ENCODE measurements at places on chromosomes 16 and 17.

GRCh38 chr17:65261682-65262636 lies 124.8 kb downstream of the RGS9 start:
- peaks cover 6% of the 10 kb centered on the region for H3K36me3 ChIP-seq
- peaks cover 16% of the 10 kb centered on the region for H3K4me1 ChIP-seq
- no peaks in the 10 kb centered on the region for H3K27me3 ChIP-seq
- no peak for DNase-seq

GRCh38 chr16:1909561-1910231 lies 8.5 kb downstream of the HS3ST6 start:
- no peak for DNase-seq
- no peaks in the 10 kb centered on the region for H3K36me3 ChIP-seq
- no peak overlapping the region for H3K4me3 ChIP-seq
- H3K27me3 ChIP-seq: peaks cover 31% of the 10 kb centered on the region

GRCh38 chr16:49725651-49726050 lies 130.3 kb downstream of the ZNF423 start:
- no peak overlapping the region for H3K4me3 ChIP-seq
- H3K4me1 ChIP-seq: peaks cover 47% of the 10 kb centered on the region
- peaks cover 70% of the 10 kb centered on the region for H3K36me3 ChIP-seq

DNA sequence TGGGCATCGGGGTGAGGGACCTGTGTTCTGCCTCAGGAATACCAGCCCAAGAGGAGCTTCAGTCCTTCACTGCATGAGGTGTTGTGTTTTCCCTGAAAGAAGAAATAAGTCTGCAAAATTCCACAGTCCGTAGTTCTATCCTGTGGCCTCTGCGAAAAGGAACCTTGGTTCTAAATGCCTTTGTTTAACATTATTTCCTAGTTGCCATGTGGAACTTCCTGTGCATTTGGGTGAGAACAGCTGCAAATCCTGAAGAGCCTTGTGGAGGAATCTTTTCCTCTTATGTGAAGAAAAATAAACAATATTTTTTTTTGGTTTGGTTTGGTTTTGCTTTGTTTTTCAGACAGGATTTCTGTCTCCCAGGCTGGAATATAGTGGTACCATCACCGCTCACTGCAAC lies 9.8 kb downstream of the PSKH1 start:
- H3K4me3 ChIP-seq: no peak overlapping the region
- H3K27me3 ChIP-seq: no peaks in the 10 kb centered on the region
- H3K36me3 ChIP-seq: peaks cover 17% of the 10 kb centered on the region
- peak overlapping the region; percentile 64 for H3K27ac ChIP-seq
- peaks cover 17% of the 10 kb centered on the region for H3K4me1 ChIP-seq

DNA sequence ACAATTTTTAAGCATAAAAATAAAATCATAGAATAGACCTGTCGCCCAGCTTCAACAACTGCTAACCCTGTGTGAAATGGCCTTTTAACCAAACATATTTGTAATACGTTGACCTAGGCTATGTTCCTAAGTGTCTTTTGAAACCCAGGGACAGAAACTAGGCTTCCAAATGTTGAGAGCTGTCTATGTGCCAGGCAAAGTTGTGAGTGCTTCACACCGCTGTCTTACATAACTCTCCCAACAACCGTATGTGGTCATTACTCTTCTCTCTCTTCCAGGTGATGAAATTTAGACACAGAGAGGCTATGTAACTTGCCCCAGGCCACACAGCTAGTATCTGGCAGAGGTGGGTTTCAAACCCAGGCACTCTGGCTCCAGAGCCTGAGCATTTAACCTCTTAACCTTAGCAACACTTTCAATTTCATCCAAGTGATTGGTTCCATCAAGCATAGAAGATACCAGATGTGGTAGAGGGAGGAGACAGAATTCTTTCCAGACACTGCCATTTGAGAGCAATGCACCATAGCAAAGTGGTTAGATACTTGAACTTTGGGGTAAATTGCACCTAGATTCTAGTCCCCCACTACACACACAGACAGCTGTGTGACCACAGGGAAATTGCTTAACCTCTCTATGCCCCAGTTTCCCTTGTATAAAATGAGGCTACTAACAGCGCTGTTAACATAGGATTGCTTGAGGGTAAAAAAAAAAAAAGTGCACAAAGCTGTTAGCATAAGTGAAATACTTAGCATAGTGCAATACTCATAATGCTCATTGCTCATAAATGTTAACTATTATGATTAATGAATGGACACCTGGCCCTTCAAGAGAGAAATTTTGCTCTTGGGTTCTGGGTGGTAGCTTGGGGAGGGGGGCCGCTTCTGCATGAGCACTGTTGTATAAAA lies 160.6 kb downstream of the IRX3 start:
- H3K4me3 ChIP-seq: no peak overlapping the region
- H3K4me1 ChIP-seq: peaks cover 8% of the 10 kb centered on the region
- no peak for DNase-seq
- H3K36me3 ChIP-seq: no peaks in the 10 kb centered on the region
- H3K27me3 ChIP-seq: peaks cover 7% of the 10 kb centered on the region
- H3K27ac ChIP-seq: no peak overlapping the region

GRCh38 chr17:6346156-6346786 lies 88.7 kb downstream of the AIPL1 start:
- H3K27me3 ChIP-seq: peaks cover 50% of the 10 kb centered on the region
- no peak for DNase-seq
- no peaks in the 10 kb centered on the region for H3K36me3 ChIP-seq
- H3K4me3 ChIP-seq: no peak overlapping the region

DNA sequence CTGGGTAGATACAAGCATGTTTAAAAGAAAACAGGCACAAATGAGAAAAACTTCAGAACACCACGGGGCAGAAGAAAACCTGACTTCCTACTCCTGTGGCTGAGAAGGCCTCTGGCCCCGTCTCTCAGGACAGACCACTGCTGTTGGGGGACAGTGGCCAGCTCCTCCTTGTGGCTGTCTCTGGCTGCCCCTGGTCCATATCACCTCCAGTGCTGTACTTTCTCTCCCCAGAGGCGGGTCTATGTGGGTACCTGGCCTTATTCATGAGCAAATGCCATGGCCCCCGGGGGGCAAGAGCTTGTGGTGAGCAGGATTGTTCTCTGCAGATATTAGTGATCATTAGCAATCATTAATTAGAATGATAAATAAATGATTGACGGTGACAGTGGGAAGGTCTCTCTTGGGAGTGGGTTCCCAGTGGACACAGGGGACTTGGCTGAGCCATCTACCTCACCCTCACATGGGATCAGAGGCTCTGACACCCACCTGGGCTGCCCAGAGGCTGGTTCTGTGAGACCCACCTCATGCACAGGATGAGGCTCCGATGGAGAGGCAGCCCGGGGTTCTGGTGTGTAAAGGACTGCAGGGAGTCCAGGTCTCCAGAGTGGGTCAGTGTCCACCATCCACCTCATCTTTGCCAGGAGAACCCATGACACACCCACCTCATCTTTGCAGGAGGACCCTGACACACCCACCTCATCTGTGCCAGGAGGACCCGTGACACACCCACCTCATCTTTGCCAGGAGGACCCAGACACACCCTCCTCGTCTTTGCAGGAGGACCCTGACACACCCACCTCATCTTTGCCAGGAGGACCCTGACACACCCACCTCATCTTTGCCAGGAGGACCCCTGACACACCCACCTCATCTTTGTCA lies 30.6 kb upstream of the CBFA2T3 start:
- peaks cover 39% of the 10 kb centered on the region for H3K27me3 ChIP-seq
- H3K4me1 ChIP-seq: no peaks in the 10 kb centered on the region
- DNase-seq: no peak
- no peak overlapping the region for H3K4me3 ChIP-seq

GRCh38 chr16:19884611-19885450 lies at the start of gene GPRC5B:
Gene GPRC5B, minus strand, starts transcription at chr16:19884848. Its CDS starts 12,003 bp downstream, at chr16:19872845.
- H3K27me3 ChIP-seq: peaks cover 3% of the 10 kb centered on the region
- H3K4me1 ChIP-seq: peaks cover 23% of the 10 kb centered on the region
- H3K27ac ChIP-seq: no peak within 1 kb of the TSS
- H3K4me3 ChIP-seq: peak within 1 kb of the TSS; percentile 90
- peaks cover 5% of the 10 kb centered on the region for H3K36me3 ChIP-seq

GRCh38 chr17:80732268-80732667 lies 187.6 kb downstream of the RPTOR start:
- peaks cover 9% of the 10 kb centered on the region for H3K36me3 ChIP-seq
- H3K4me1 ChIP-seq: peaks cover 60% of the 10 kb centered on the region
- no peak overlapping the region for H3K4me3 ChIP-seq
- H3K27ac ChIP-seq: no peak overlapping the region

DNA sequence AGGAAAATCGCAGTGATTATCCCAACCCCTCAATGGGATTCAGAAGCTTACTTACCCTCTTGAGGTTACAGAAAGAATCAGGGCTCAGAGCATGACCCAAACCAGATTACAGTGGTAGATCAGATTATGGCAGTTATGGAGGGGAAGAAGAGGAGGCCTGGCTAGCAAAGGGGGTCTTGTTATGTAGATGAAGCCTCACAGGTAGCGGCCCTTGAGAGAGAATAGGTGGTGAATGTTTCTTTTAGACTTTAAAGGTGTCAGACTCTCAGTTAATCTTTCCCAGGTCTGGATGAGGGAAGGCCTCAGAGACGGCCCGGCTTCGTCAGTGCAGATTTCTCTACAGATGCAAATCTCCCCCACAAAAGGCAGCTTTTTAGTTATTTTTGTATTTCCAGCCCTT lies 15.6 kb downstream of the RNF112 start:
- no peaks in the 10 kb centered on the region for H3K36me3 ChIP-seq
- H3K4me1 ChIP-seq: peaks cover 17% of the 10 kb centered on the region
- H3K27ac ChIP-seq: no peak overlapping the region
- H3K27me3 ChIP-seq: peaks cover 6% of the 10 kb centered on the region
- DNase-seq: no peak
- no peak overlapping the region for H3K4me3 ChIP-seq

GRCh38 chr16:31700530-31701388 lies 172.8 kb upstream of the ZNF267 start:
- peak; percentile 84 for DNase-seq
- H3K4me1 ChIP-seq: peaks cover 12% of the 10 kb centered on the region
- peak overlapping the region; percentile 90 for H3K4me3 ChIP-seq
- H3K27me3 ChIP-seq: peaks cover 32% of the 10 kb centered on the region

- H3K4me3 ChIP-seq: no peak overlapping the region
- peaks cover 5% of the 10 kb centered on the region for H3K36me3 ChIP-seq
Observed at GRCh38 chr16:2228161-2228824, 4.9 kb downstream of the E4F1 start.

- no peak overlapping the region for H3K27ac ChIP-seq
- H3K36me3 ChIP-seq: peaks cover 13% of the 10 kb centered on the region
- DNase-seq: no peak
- no peaks in the 10 kb centered on the region for H3K4me1 ChIP-seq
- no peak overlapping the region for H3K4me3 ChIP-seq
- peaks cover 14% of the 10 kb centered on the region for H3K27me3 ChIP-seq
Observed at GRCh38 chr17:28221751-28222414, 97.1 kb upstream of the TMEM97 start.

DNA sequence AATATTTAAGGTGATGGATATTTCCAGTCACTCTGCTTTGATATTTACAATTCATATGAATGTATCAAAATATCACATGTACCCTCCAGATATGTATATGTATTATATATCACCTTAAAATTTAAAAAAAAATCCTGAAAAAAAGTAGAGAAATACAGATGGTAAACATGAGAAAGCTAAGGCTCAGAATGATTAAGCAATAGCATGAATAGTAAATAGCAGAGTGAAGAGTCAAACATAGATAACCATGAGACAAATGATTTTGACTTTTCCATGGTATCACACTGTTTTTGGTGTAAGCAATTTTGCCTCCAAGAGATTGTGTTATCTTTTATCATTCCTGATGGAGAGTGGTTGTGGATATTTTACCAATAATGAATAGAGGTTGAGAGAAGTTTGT lies 868.8 kb downstream of the CDH11 start:
- H3K27me3 ChIP-seq: no peaks in the 10 kb centered on the region
- no peak for DNase-seq
- H3K27ac ChIP-seq: no peak overlapping the region
- H3K4me3 ChIP-seq: no peak overlapping the region
- H3K4me1 ChIP-seq: no peaks in the 10 kb centered on the region

DNA sequence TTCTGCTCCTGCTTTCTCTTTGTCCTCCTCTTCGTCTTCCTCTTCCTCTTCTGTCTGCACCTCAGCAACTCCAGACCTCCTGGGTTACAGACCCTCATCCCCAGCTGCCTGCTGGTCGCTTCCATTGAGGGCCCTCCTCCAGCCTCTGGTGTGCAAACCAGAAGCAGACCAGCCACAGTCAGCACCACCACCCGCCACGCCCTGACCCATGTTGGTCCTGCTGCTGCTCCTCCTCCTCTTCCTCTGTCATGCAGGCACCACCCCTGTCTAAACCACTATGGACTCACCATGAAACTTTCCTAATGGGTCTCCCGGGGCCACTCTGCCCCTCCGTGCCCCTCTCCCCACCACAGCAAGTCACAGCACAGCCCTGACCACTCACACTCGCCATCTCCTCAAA lies 11.4 kb upstream of the OGFOD3 start:
- peak overlapping the region; percentile 36 for H3K27ac ChIP-seq
- H3K4me1 ChIP-seq: peaks cover 5% of the 10 kb centered on the region
- no peak overlapping the region for H3K4me3 ChIP-seq

GRCh38 chr17:17648762-17649161 lies 32.5 kb upstream of the RAI1 start:
- no peak overlapping the region for H3K4me3 ChIP-seq
- H3K27me3 ChIP-seq: peaks cover 14% of the 10 kb centered on the region
- H3K36me3 ChIP-seq: no peaks in the 10 kb centered on the region

DNA sequence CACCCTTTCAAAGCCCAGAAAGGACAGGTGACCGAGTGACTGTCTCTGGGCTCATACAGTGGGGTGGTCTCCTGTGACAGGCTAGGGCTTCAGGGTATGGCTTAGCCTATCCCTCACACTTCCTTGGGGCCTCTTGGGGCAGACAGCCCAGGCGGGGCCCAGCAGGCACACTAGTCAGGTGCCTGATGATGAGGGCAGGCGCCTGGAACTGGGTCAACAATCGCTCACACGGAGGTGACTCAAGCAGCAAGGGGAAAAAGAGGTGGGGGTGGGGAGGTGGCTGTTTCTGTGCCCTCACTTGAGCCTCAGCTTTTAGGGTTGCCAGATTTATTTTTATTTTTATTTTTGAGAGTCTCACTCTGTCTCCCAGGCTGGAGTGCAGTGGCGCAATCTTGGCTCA lies 6.4 kb upstream of the GRN start:
- no peak overlapping the region for H3K4me3 ChIP-seq
- no peaks in the 10 kb centered on the region for H3K36me3 ChIP-seq
- H3K27ac ChIP-seq: no peak overlapping the region
- peaks cover 54% of the 10 kb centered on the region for H3K27me3 ChIP-seq
- DNase-seq: no peak

- DNase-seq: no peak
- H3K27me3 ChIP-seq: peaks cover 3% of the 10 kb centered on the region
- H3K4me3 ChIP-seq: no peak overlapping the region
- H3K4me1 ChIP-seq: peaks cover 15% of the 10 kb centered on the region
- H3K36me3 ChIP-seq: peaks cover 9% of the 10 kb centered on the region
- peak overlapping the region; percentile 58 for H3K27ac ChIP-seq
Observed at GRCh38 chr17:65413390-65413789, 148.1 kb downstream of the AXIN2 start.

GRCh38 chr17:16974569-16975276 lies 2.8 kb upstream of the TNFRSF13B start:
- H3K4me3 ChIP-seq: no peak overlapping the region
- H3K36me3 ChIP-seq: no peaks in the 10 kb centered on the region
- no peak for DNase-seq

Data from nephron progenitor cell (in vitro differentiated cells).